ENCODE measurements at places on chromosomes 12 and 14. TPM values are rescaled to one million over a fixed set of nuclear protein-coding genes. Genes with fewer than 3 reads are reported as not detected.

Gene REP15
- 3.5 TPM for total RNA-seq

Gene ENDOU
- not detected for total RNA-seq

Gene GALNT6
- total RNA-seq, result 0.74 TPM

Gene RTL1
- total RNA-seq, result not detected

Gene KLHL33
- total RNA-seq, result 0.18 TPM

DNA sequence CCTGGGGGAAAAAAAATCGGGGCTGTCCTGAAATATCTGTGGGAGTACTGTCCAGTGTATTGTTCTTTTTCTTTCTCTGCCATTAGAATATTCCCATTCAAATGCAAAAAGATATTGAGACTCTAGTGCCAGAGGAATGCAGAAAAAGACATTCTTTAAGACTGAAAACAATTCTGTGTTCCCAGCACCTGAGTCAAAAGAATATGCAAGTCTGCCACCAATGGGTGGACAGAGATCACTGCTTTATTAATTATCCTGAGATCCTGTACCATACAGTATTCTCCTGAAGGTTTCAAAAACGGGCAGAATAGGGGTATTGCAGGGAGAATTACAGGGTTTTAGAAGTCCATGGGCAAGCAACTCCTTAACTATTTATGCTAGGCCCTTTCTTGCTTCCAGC, 361.8 kb downstream of the C12orf50 start:
- peak; percentile 90 for DNase-seq

DNA sequence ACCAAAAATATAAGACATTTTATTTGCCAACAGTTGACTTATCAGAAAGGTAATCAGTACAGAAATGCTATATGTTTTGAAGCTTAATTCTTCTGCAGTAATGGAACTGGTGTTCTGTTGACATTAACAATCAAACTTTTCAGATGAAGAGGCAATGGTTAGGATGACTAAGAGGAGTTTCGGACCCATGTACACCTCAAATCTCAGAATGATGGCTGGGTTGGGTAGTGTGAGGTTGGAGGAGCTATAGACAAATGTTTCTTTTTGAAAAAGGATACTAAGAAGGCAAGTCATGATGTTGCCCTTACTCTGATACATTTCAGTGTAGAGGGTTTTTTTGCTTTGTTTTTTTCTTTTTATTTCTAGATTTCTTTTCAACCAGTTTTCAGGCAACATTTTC, 66.9 kb downstream of the KNTC1 start:
- no peak for DNase-seq

- no peak for DNase-seq
Observed at GRCh38 chr12:41438854-41439541, 250.9 kb downstream of the PDZRN4 start.

Measured in fibroblast of the aortic adventitia (primary cell).